ENCODE measurements at places on chromosomes 4 and X.

- no peak for DNase-seq
Measured at GRCh38 chr4:183540410-183541009, 35.7 kb downstream of the ING2 start.

GRCh38 chr4:78565971-78566372 lies 14.4 kb downstream of the ANXA3 start:
- DNase-seq, result no peak

DNA sequence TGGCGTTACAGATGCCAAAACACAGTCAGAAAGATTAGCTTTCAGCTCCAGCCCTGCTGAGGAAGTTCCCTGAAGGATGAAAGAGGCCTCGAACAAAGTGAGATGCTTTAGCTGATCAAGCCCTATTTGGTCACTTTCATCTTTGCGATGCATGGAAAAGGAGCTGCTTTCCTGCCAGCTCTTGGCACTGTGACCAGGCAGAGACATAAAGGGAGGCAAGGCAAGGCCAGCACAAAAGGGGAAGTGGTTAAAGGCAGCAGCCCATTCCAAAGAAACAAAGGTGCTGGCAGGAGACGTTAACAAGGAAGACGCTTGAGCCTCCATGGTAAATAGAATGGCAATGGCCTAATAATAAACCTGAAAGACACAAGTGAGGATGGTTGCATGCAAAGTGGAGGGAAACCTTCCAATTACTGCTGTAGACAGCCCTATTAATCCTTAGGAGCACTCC lies 617.1 kb upstream of the INTU start:
- no peak for DNase-seq

DNA sequence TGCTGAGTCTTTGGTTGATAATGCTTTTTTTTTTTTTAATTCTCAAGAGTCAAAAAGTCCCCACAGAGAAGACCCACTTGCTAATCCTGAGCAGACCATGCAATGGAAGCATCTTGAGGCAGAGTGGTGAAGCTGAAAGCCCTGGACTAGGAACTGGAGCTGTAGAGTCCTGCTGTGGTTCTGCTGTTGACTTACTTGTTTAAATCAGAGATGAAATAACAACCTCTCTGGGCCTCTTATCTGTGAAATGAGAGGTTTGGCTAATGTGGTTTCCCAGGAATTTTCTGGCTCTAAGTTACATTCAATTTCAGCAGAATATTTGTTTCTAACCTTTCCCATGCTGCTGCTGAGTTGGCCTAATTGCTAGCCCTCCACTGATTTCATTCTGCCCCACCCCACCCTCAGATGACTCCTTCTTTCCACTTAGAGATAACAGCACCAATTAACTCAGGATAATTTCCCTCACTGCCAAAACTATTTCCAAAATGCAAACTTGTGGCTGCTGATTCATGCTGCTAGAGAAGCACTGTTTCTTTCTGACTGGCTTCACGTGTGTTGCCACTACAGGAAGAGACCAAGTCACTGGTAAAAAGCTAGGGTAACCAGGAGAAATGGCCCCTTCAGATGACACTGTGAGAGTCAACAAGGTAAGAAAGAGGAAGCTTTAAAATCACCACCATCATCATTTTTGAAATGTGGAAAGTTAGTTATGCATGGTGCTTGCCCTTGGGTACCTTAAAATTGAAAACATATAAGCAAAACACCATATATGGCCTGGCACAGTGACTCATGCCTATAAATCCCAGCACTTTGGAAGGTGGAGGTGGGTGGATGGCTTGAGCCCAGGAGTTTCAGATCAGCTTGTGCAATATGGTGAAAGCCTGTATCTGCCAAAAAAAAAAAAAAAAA lies 326.4 kb downstream of the DCHS2 start:
- no peak for DNase-seq

DNA sequence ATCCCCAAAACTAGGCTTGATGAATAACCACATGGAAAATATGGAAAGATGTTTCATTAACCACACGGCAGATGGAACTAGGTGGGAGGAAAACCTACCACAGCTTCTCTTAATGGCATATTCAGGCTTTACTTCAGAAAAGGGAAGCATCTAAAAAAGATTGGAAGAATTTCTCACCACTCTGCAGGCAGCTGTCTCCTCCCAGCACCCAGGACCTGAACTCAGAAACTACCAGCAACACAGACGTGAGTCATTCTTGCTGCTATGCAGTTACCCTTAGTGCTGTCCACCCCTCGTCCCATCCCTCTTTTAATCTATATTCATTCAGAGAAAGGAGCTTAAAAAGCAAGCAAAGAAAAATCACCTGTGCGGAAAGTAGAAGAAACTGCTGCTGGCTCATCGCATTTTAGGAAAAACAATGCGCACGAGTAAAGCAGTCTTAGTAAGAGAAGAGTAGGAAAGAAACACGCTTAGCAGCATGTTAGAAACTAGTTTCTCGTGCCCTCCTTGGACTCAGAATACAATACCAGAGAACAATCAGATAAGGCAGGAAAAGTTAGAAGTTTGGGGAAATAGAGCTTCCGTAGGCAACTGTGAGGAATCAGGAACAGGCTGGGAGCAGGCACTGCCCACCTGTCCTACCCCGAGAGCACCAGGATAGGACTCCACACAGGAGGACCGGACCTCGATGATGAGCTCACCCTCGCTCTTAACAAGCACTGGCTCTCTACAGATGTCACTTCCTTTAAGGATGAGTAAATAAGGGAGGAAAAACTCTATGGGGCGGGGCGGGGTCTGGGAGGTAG lies 48.1 kb upstream of the ENPP6 start:
- no peak for DNase-seq

DNA sequence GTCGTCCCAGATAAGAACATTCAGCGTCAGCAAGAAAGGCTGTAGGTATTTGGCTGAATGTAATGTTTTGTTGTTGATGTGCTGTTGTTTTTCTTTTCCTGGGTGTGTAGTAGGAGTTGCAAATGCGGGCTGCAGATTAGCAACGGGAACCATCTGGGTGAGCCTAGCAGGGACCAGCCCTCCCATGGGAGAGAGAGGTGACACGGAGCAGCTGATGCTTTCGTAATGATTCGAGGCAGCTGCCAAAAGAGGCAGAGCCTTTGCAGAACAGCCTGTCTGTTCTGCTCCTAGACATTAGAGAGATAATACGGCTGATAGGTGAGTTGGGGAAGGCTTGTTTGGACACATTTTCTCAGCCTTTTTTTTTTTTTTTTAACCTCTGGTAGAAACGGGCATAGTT lies 25.3 kb downstream of the ARSF start:
- DNase-seq, result no peak

- peak; percentile 34 for DNase-seq
Measured at GRCh38 chr4:73257651-73258435, 755 bp downstream of the ANKRD17 start.

GRCh38 chrX:110310896-110311295 lies 7.0 kb downstream of the AMMECR1 start:
- no peak for DNase-seq
